ENCODE measurements at places on chromosomes 16 and 17. TPM values are rescaled to one million over a fixed set of nuclear protein-coding genes. Genes with fewer than 3 reads are reported as not detected.

GRCh38 chr16:87327798-87328495, 10.8 kb upstream of the C16orf95 start:
- no peak for DNase-seq

DNA sequence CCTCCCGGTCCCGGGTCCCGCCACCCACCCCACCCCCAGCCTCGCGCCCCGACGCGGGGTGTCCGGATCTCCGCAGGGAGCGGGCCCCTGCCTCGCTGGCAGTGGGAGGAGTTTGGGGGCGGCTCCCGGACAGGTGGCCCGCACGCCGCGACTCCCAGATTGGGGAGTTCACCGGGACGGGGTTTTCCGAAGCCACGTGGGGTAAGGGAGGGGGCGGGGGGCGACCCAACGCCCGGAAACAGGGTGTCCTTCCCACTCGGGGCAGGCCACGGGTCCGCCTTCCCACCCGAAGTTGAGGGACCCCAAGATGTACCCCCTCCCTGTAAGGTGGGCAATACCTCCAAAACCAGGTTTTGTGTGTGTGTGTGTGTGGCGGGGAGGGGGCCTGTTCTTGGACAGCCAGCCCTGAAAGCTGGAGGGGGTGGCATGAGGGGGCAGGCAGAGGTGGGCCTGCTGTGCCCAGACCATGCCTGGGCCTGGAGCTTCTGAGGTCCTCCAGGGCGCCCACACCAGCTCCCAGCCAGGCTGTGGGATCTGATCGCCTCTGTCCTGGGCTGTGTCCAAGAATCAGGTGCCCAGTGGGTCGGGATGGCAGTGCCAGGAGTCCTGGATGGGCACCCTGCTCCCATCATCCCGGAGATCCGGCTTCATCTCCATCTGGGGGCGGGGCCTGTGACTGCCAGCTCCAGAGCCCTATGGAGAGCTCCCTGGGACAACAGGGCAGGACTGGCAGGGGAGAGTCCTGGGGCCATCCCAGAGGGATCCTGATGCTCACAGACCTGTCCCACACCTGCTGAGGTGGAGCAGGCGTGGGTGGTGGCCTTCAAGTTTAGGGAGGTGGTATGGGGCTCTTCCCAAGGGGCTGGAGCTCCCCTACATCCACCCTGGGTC, 767 bp downstream of the SYNGR2 start:
- peak; percentile 84 for DNase-seq

GRCh38 chr16:88316941-88317612, 65.7 kb upstream of the ZNF469 start:
- no peak for DNase-seq

GRCh38 chr16:88284626-88285513, 97.9 kb upstream of the ZNF469 start:
- no peak for DNase-seq

DNA sequence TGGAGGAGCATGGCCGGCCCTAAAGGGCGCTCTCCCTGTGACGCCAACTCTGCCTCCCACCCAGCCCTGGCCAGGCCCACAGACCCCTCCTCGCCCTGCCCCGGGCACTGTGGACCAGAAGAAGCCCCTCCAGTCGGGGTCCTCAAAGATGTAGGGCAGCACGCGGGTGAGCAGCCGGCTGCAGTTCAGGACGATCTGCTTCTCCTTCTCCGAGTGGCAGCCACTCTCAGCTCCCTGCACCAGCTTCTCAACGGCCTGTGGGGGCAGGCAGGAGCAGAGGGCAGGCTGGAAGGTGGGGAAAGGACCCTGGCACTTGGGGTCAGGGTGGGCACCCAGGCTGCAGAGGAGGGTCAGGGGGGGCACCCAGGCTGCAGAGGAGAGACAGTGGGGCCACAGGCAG, 8.9 kb downstream of the HID1 start:
- no peak for DNase-seq

DNA sequence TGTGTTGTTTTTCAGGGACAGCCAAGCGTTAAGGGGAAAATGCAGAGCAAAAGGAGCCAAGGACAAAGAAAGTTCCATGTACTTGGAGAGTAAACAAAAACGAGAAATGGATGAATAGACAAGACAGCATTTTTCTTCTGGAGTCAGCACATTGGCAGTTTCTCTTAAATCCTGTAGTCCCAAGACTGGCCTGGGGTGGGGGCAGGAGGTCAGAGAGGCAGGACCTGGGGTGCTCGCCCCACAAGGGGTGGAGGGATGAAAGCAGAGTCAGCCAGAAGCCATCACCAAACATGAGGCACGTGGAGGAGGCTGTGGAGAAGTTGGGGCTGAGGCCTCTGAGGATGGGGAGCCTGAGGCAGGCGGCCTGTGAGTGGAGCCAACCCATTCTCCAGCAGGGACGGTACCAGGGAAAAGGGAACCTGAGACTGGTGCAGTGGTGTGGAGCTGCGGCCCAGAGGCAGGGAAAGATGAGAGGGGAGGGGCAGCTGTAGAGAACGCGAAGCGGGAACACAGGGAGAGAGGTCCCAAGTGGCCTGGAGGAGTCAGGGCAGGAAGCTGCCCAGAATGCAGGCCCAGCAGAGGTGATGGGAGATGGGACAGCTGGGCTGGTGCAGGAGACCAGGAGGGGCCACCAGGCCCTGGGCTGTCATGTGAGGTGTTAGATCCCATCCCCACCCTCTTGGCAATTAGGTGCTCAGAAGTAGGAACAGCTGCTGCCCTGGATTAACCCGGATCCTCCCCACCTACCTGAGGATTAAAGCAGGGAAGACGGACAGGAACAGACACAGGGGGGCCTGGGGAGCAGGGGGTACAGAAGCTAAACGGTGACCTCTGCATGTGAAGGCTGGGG, 3.3 kb downstream of the TLCD3B start:
- DNase-seq: no peak

DNA sequence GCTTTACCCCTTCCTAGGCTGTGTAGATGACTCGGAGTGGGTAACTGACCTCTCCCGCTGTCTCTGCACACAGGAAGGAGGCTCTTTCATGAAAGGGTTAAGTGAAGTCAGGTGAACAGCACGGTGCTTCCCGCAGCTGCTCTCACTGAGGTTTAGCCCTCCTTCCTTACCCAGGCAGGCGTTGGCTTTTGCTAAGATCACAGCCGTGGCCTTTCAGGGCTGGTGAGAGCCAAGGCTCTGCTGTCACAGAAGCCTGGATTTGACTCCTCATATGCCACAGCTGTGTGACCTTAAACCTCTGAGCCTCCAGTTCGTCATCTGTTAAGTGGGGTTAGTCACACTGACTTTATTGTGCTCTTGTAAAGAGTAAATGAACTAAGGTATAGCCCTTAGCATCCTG, 90.9 kb upstream of the PLCG2 start:
- DNase-seq: no peak

DNA sequence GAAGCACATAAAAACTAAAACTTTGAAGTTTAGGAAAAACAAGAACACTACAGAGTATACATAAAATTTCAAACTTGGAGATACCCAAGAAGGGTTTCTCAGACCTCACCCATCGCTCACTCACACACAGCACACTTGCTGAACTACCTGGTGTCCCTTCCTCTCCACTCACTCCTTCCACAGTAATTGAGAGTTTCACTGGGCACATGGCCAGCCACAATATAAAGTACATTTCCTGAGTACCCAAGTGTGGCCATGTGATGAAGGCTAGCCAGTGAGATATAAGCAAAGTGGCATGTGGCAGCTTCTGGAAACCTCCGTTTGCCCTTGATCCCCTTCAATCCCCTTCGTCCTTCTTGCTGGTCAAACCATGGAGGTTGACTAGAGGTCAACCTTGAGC, 11.9 kb downstream of the TOX3 start:
- no peak for DNase-seq

The RPS2 gene
- 1,007 TPM for total RNA-seq
